Activated CD4-positive, alpha-beta memory T cell treated with anti-CD3 and anti-CD28 coated beads, Interleukin-2, amount 10 ng/mL, durations not matched to agents 7 days and 5 days (primary cell): ENCODE measurements at places on chromosomes 2 and 18. TPM values are rescaled to one million over a fixed set of nuclear protein-coding genes. Genes with fewer than 3 reads are reported as not detected.
A peak's percentile ranks its signal among the peaks of the same experiment; 100 is the strongest.

DNA sequence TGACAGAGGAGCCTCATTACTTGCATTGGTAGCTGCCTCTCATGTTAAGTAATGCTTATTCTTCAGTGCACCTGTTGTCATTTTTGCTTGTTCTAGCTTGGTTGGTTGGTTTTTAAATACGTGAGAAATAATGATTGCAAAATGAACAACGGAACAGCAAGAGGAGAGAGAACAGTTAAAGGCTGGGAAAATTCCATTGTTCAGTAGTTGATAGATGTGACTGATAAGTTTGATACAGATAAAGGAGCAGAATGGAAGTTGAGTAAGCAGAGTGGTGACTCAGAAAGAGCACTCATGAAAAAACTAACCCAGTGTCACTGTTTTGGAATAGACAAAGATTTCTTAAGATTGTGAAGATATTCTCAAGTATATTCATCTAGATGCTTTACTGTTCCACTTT lies 50.5 kb downstream of the MTA3 start:
- no peak overlapping the region for H3K4me3 ChIP-seq
- no peak overlapping the region for H3K27ac ChIP-seq
- no peaks in the 10 kb centered on the region for H3K27me3 ChIP-seq
- no peak for DNase-seq
- peaks cover 7% of the 10 kb centered on the region for H3K36me3 ChIP-seq

DNA sequence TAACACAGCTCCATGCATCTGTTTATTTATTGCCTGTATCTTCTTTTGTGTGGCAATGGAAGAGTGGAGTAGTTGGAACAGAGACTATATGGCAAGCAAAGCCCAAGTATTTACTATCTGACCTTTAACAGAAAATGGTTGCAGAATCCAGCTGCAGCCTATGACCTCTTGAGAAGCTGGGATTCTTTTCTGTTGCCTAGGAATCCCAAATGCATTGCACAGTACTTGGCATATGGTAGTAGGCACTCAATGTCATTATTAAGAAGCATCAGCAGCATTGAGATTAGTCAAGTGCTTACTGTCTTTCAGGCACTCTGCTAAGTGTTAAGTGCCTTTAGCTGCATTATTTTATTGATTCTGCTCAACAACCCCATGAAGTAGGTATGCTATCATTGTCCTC lies 331.6 kb downstream of the CCDC85A start:
- no peaks in the 10 kb centered on the region for H3K36me3 ChIP-seq
- H3K27me3 ChIP-seq = no peaks in the 10 kb centered on the region
- DNase-seq = no peak
- no peaks in the 10 kb centered on the region for H3K4me1 ChIP-seq
- no peak overlapping the region for H3K4me3 ChIP-seq

- H3K27ac ChIP-seq = no peak overlapping the region
- H3K27me3 ChIP-seq = no peaks in the 10 kb centered on the region
- DNase-seq = peak; percentile 52
Observed at GRCh38 chr18:51668101-51668500, 470.6 kb upstream of the MEX3C start.

- peaks cover 20% of the 10 kb centered on the region for H3K27me3 ChIP-seq
- H3K4me1 ChIP-seq = peaks cover 18% of the 10 kb centered on the region
- no peak overlapping the region for H3K4me3 ChIP-seq
- no peak for DNase-seq
Observed at GRCh38 chr2:206556357-206556949, 85.8 kb upstream of the FAM237A start.

- no peak overlapping the region for H3K4me3 ChIP-seq
- H3K36me3 ChIP-seq = no peaks in the 10 kb centered on the region
- no peaks in the 10 kb centered on the region for H3K4me1 ChIP-seq
- peaks cover 26% of the 10 kb centered on the region for H3K27me3 ChIP-seq
- H3K27ac ChIP-seq = no peak overlapping the region
Observed at GRCh38 chr2:231011526-231011925, 15.6 kb downstream of the SPATA3 start.

GRCh38 chr2:178043266-178043665 lies 29.3 kb downstream of the PDE11A start:
- no peak overlapping the region for H3K4me3 ChIP-seq
- no peak overlapping the region for H3K27ac ChIP-seq
- no peaks in the 10 kb centered on the region for H3K4me1 ChIP-seq
- H3K27me3 ChIP-seq = peaks cover 6% of the 10 kb centered on the region
- DNase-seq = no peak

DNA sequence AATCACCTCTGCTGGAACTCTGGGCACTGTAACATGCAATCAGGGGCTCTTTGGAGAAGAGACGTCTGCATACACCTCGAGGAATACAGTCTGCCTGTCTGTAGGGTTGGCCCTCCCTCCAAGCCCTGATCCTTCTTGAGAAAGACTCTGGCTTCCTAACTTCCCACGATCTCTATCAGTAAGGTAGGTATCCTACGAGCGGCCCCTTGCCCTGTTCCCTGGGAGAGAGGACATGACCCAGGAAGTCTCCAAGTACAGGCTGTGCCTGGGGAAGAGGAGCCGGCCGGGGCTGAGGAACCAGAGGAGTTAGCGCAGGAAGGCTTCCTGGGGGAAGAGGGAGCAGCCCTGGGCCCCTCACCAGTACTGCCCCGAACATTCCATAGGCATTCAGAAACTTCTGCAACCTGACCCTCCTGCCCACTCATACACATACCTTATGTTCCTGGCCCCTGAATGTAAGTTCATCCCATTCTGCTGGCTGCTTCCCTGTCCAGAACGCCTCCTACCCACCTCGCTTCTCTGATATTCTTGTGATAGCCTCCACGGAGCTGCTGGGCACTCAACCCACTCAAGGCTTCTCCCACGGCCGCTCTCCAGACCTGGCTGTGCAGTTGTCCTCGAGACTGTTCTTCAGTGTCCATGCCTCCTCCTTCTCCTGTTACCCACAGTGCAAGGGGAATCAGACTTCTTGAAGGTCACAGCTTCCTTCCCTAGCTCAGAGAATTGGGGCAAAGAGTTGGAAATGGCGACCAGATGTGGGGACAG lies 116.1 kb downstream of the CYP26B1 start:
- no peak overlapping the region for H3K27ac ChIP-seq
- H3K4me3 ChIP-seq = no peak overlapping the region
- no peaks in the 10 kb centered on the region for H3K27me3 ChIP-seq
- no peak for DNase-seq

The PDE11A gene
- total RNA-seq = not detected

The WDR35 gene
- total RNA-seq = 4.5 TPM

The ATP8B1 gene
- total RNA-seq = not detected

The LRRC30 gene
- total RNA-seq = not detected
